ENCODE measurements at places on chromosomes 6 and 20.

DNA sequence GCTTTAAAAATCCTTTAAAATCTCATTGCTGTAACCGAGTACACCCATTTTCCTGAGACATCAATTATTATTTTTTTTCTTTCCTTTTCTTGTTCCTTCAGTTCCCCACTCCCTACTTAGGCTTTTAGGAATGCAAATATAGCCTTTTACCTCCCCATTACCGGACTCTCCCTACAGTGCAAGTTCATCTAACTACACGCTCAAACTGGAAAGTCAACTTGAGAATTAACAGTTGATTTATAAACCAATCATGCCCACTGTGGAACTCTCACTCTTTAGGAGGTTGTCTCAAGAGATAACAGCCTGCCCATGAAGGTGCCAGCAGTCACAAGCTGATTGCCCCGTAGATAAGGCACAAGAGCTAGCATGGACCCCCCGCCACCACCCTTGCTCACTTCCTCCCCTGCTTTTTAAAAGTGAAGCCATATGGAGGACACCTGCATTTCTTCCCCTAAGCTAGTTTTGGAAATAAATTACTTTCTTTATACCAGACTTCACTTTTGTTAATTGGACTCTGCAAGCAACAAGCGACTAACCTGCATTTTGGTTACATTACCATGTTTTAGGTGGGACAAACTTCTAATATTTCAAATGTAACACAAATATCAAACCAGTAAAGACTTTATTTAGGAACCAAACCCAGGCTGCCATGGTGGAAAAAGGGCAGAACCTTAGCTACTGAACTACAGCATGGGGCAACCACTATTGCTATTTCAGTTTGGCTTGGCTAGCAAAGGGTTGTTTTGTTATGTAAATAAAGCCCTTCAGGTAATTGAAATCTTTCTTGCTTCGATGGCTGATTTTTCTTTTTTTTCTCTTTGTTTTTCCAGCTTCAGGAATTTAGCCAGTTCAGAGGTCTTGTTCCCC, 34.9 kb downstream of the UBD start:
- no peak for DNase-seq

DNA sequence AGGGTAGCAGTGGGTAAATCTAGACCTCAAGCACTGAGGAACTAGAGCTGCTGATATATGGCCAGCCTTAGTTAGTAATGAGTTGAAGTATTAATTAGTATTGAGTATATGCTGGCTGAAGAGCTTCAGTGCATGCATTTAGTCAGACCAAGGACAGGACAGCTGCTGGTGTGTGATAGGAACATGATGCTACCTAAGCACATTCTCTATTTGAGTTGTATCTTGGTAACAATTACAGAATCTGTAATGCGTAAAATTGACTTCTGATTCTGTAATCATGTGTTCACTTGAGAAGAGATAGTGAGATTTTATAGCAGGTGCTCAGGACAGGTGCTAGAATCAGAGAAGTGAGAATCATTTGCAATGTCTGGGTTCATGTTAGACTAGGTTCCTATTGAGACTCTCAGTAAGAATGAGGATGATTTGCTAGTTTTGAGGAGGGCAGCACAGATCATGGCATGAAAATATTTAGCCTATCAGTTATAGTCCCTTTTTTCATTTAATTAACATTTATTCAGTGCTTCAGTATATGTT, 369.4 kb upstream of the HS3ST5 start:
- no peak for DNase-seq

GRCh38 chr6:111411978-111412566, 70.9 kb downstream of the REV3L start:
- DNase-seq: no peak

GRCh38 chr6:144252259-144252658, 32.9 kb upstream of the UTRN start:
- DNase-seq: no peak
